T-helper 9 cell (primary cell): ENCODE measurements at places on chromosomes 1 and 21.
A peak's percentile ranks its signal among the peaks of the same experiment; 100 is the strongest.

DNA sequence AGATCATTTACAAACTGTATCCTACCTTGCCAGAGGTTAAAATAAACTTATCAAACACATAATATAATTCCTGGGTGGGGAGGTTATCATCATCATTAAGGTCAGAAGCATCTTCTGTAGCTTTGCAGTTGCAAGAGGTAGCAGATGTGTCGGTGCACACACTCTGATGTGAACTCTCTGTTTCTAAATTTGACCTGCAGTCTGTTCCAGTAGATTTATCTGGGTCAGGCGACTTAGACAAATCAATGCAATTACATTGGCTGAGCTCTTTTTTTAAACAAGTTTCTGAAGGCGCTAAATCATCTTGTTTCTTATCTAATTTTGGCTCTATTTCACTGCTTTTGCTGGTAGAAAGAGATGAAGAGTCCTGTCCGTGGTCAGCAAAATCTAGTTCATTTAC is 70.4 kb downstream of the PRPF38A start:
- no peak for DNase-seq

GRCh38 chr1:219264561-219264960 is 90.9 kb downstream of the LYPLAL1 start:
- no peak for DNase-seq

DNA sequence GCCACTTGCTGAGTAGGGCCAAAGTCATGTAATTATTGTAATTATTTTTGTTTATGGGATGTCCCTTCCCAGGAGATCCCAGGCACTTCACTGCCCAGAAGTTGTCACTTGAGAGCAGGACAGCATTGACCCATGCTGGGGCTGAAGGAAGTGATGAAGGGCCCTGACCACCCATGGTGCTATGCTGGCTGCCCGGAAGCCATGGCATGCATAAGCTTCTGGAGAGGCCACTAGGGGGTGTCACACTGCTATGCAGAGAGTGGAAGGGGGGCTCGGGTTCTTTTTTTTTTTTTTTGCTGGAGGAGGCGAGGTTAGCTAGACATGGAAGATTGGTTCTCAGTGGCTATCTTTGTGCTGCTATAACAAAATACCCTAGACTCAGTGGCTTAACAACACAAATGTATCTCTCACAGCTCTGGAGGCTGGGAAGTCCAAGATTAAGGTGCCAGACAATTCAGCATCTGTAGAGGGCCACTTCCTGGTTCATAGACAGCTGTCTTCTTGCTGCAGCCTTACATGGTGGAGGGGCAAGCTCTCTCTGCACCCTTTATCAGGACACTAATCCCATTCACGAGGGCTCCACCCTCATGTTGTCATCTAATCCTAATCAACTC is 84.9 kb downstream of the CNIH3 start:
- DNase-seq, result no peak

DNA sequence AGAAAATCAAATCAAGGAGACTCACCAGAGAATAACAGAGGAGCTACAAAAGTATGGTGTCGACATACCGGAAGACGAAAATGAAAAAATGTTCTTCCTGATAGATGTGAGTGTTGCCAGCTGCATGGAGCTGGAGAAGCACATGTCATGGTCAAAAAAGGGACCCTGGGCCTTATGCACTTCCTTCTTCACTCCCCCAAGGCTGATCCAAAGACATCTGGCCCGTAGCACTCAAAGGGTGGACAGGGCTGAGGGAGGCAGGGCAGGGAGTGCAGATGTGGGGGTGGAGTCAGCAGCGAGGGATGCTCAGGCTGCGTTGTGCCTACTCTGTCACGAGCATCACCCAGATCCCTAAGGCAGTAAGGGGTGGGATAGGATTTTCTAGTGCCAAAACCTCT is 19.4 kb downstream of the MX1 start:
- no peak for DNase-seq

- no peak for DNase-seq
These were observed 443.4 kb upstream of the NCAM2 start for GRCh38 chr21:20554785-20555184.

DNA sequence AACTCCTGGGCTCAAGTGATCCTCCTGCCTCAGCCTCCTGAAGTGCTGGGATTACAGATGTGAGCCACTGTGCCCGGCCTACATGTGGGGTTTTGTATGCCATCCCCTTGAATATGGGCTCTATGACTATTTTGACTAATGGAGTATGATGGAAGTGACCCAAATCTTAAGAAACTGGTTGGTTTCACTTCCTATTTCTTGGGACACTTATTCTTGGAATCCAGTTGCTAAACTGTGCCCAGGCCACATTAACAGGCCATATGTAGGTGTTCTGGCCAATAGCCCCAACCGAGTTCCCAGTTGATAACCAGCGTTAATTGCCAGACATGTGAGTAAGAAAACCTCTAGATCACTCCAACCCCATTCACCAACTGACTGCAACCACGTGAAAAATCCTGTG is 36.3 kb upstream of the CLIC4 start:
- DNase-seq, result no peak

GRCh38 chr1:175146529-175147213 is 45.9 kb downstream of the KIAA0040 start:
- peak; percentile 63 for DNase-seq

DNA sequence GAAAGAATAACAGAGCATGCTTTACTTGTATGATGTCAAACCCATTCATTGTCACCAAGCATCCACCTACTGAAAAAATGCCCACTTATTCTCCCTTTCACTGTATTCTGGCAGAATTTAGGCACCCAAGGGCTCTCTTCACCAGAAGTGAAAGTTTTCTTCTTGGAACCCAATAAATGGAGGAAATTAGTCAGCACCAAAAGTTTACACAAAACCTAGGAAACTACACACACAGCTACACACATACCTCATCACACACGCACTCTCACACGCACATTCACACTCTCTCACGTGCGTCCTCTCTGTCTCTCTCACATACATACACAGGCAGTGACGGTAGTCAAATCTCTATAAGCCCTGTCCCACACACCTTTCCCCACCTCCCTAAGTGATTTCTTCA is 37.6 kb downstream of the MCOLN2 start:
- no peak for DNase-seq

GRCh38 chr1:206663832-206664652 is 20.7 kb upstream of the MAPKAPK2 start:
- peak; percentile 59 for DNase-seq

DNA sequence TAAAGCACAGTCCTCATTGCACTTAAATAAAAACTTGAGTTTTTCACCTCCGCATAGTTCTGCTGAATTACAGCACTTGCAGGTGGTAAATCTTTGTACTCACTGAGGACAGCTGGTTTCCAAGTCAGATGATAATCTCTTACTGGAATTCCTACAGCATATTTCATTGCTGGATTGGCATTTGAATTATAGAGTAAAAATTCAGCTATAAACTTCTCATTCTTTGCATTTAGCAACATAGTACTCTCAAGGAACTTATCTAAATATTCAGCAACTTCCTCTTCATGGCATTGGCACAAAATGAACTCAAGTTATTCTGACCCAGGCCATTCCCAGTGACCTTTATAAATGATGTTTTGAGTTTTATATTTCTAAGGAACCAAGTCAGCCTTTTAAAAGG is 23.4 kb downstream of the GORAB start:
- no peak for DNase-seq

DNA sequence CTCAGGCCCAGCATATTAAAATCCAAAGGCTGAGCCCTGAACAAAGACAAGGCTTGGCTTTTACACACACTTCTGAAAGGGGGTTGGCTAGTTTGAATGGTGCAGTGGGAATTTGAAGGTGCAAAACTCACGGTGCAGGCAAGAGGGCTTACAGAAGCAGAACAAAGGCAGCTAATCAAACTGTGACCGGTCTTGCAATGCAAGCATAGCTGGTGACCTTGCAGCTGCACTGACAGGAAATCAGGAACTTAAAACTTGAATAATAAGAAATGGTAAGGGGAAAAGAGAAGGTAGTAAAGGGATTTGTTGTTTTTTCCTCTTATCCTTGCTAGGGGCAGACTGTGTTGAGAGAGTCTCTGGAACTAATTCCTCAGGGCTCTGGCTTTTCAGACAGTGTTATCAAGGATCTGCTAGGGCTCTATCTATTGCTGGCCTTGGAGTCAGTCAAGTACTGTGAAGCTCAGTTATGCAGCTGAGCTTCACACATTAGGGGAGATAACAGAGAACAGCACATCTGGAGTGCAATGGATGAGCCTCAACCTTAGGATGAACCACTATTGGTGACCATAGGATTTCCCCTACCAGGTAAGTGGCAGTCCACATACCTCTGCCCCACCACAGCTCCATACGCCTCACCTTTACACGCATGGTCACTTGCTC is 97.6 kb downstream of the PPIAL4G start:
- no peak for DNase-seq

DNA sequence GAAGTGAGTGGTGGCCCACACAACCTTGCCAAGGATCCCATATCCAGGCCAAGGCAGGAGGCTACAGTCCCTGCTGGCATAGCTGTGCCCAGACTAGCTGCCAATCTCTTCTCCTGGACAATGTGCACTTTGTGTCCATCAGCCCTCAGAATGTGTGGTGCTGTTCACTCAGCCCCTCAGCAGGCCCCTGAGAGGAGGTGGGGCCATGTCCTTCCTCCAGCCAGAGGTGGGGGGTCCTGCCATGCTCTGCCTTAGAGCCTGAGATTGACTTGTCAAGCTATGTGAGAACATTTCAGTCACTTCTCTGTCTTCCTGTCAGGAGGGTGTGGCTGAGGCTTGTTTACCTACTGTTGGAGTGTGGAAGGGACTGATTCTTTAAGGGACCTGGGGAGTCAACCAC is 1.4 kb downstream of the NCF2 start:
- DNase-seq, result no peak
